ENCODE measurements at places on chromosomes 11 and 22.

- no peak for DNase-seq
Observed at GRCh38 chr11:35539781-35540281, 14.4 kb upstream of the PAMR1 start.

GRCh38 chr11:118653684-118654390 lies 25.6 kb downstream of the TREH start:
- no peak for DNase-seq

DNA sequence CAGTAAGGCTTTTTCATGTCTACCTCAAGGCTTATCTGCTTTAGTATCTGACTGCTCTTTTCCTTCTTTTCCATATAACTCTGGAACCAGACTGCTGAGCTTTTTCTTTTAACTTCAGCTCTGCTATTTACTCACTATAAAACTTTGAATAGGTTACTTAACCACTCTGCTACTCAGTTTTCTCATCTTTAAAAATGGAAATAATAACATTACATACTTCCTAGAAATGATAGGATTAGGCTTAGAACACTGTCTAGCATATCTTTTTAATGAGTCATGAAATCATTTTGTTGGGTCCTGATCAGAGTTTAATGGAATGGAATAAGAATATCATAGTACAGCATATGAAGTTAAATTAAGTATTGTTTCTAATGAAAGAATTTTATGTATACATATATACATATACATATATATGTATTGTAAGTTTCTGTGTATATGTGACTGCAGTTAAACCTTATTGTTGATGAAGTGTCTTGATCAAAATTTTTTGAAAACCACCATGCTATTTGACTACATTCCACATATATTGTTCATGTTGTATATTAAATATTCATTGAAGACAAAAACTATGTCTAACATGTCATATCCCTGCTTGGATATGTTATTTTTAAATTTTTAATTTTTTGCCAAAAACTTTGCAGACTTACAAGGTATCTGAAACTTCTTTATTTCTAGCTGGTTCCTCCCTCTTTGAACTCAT lies 120.2 kb downstream of the METTL15 start:
- no peak for DNase-seq

- DNase-seq = no peak
Observed at GRCh38 chr11:94844031-94844430, 75.9 kb downstream of the AMOTL1 start.

DNA sequence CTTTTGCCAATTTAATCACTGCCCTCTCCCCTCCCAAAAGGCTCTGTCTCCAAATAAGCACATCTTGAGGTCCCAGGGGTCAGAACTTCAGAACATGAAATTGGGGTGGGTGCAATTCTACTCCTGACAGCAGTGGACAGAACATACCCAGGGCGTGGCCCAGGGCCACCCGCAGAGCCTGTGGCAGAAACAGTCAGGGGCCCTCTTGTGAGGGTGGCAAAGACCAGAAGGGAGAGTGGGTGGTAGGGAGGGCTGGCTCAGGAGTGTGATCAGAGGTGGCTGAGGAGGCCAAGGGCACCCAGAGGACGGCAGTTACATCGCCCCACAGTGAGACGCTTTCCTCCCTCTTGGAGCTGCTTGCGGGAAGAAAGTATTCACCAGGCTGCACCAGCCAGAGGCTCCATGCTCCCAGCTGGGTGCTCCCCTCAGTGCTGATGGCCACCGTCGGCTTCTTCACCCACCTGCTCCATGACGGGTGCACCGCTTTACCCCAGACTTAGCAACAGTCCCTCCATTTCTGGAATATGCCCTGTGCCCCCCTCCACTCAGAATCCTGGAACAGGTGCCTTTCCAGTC lies 1388.0 kb downstream of the BRD1 start:
- no peak for DNase-seq

- DNase-seq = peak; percentile 36
Observed at GRCh38 chr11:81644239-81644840, 1089.3 kb downstream of the FAM181B start.

DNA sequence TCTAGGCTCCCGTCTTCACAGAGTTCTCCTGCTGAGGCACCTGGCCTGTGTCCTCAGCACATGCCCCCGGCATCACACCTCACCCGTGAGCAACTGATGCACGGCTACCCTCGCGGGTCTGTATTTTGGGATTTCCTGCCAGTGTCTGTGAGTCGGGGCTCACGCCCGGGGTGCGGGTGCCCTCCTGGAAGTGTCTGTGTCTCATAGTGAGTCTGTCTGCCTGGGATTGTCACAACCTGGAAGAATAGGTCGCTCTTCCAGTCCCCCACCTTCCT lies 11.4 kb downstream of the BRSK2 start:
- no peak for DNase-seq

DNA sequence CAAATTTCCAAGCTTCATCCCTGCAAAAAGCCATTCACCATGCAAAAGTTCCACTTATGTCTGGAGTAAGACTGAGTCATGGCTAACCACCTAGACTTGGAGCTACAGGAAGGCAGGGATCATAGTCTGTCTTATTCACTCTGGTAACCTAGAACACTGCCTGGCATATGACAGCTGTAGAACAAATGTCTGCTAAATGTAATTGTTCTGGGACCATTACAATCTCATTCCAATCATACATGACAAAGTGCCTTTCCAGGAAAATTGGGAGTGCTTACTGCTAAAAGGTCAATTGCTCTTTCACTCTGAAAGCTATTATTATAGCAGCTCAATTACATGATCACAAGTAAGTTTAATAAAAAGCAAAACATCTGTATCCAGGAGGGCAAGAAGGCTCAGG lies 99.1 kb upstream of the CHRM4 start:
- DNase-seq = no peak

DNA sequence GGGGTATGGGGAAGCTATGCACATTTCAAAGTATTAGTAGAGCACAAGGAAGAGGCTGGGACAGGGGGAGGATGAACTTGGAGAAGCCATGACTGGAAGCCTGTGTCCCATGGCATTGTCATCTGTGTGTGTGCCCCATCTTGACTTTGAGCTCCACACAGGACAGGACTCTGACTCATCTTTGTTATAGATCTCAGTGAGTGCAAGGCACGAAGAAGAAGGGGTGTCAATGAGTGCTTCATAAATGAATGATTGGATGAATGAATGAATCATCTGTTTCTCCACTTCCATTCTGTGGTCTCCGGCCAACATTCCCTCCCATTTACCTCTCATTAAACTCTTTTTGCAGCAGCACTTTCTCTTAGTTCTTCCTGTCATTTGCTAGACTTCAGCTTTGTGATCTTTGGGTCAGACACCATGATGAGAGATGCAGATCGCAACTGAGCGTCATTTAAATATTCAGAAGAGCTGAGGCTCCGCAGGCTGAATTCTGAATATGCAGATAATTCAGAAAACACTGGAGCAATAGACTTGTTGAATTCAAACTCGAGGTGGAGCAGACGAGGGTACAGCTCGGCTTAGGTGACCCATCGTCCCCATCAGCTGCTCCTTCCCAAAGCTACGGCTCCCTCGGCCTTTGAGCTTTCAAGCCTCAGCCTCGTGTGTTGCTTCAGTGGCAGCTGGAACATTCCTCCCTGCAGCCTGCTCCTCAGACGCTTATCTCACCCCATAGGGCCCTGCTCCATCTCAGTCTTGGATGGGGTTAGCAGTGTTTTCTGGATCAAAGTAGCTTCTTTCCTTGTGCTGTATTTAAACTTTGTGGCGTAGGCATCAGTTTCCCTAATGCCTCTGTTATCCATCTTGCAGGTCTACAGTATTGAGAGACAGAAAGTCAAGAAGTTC lies 30.8 kb downstream of the APOL3 start:
- DNase-seq = no peak

DNA sequence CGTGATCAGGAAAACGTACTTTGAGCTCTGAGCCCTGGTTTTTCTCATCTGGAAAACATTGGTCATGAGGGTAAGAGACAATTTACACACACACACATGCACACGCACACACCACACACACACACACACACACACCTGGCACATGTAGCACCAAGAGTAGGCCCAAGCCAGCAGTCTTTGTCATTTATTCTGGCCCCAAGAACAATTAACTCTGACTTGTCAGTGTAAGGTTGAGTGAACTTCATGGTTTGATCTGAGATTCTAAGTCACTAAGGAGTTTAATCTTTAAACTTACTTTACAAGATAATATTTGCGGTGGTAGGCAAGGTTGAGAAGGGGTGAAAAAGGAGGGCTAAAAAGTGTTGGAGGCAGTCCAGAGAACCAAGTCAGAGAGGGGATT lies 44.1 kb downstream of the MMP20 start:
- no peak for DNase-seq

GRCh38 chr11:43555816-43556611 lies 124.5 kb upstream of the HSD17B12 start:
- no peak for DNase-seq
